ENCODE measurements at places on chromosomes 1 and 21.
A peak's percentile ranks its signal among the peaks of the same experiment; 100 is the strongest.

- DNase-seq, result peak; percentile 18
These were observed 445.7 kb downstream of the AMY1C start for GRCh38 chr1:104195395-104195794.

DNA sequence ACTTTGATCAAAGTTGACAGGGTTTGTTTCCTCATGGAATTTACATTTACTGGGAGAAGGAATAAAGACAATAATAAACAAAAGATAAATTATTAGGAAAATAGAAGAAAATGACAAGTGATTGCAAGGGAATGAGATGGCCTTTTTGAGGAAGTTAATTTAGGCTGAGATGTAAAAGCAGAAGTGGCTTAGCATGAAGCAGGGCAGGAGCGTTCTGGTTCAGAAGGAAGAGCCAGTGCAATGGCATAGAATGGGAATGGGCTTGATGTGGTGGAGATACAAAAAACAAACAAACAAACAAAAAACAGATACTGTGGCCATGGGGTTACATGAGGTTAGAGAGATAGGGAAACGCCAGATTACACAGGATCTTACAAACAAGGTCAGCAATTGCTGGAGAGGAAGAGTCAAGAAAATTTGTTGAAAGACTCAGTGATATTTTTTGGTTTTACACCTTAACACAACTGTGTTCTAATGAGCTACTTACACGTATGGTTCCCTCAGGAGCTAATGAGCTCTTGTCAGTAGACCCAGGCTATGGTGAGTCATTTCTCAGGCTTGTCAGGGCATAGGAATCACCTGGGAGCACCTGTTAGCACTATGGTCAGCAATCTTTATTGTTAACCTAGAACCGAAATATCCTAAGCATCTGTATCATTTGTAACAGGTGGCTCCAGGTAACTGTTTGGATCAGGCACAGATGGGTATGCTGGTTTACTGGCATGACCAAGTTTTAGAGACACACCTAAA is 8.7 kb upstream of the CADM3 start:
- no peak for DNase-seq

GRCh38 chr1:224106568-224107281 is 7.2 kb upstream of the FBXO28 start:
- peak; percentile 55 for DNase-seq

DNA sequence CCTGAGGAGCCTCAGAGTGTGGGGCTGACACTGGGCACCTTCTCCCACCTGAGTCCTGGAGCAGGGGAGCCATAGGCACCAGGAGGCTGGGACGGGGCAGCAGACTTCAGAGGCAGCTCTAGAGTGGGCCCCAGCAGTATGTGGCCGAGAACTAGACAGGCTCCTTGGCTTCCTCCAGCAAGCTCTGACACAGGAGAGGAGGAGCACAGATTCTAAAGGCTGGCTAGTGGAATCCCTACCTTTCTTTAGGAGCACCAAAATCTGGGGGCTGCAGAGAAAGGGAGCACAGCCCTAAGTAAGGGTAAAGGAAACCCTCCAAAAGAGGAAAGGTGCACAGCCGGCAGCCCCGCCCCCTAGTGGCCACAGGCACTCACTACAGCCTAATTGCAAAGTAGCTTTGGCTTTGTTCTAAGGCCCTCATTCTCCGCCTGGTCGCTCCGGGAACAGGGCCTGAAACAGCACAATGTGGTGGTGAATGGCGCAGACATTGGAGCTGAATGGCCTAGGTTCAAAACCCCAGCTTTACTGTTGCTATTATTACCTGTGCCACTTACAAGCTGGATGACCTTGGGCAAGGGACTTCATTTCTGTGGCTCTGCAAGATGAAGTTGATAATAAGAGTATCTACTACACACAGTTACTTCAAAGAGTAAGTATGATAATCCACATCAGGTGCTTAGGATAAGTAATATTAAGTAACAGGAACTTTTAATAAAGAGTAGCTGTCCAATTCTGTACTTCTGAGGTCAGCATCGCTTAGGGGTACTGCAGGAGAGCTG is 8.8 kb upstream of the GUCA2A start:
- DNase-seq, result peak; percentile 23

GRCh38 chr1:36805979-36806640 is 228.2 kb downstream of the GRIK3 start:
- no peak for DNase-seq

- no peak for DNase-seq
These were observed 27.8 kb downstream of the ILDR2 start for GRCh38 chr1:166947398-166948043.

DNA sequence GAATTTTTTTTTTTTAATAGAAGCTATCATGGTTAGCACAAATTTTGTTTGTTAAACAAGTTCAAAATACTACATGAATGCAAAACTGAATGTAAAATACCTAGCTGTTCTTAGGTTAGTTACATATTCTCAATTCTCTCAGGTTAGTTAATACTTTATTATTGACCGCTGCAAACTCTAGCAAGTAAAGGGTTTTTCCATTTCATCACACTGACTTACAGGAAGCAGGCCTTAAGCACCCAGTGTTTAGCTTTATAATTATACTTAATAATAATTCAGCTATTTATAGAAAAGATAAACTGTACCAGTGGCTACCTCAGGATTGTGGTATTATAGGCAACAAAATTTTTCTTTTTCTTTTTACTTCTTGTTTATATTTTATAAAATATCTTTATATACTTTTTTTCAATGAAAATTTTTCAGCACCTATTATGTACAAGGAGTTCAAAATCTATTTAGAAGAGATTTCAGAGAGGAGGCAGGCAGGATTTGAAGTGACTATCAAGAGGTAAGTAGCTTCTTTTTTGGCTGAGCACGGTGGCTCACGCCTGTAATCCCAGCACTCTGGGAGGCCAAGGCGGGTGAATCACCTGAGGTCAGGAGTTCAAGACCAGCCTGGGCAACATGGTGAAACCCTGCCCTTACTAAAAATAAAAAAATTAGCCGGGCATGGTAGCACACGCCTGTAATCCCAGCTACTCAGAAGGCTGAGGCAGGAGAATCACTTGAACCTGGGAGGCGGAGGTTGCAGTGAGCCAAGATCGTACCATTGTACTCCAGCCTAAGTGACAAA is 17.9 kb downstream of the PLPP3 start:
- no peak for DNase-seq

GRCh38 chr21:42599962-42600361 is 53.5 kb upstream of the PDE9A start:
- no peak for DNase-seq

DNA sequence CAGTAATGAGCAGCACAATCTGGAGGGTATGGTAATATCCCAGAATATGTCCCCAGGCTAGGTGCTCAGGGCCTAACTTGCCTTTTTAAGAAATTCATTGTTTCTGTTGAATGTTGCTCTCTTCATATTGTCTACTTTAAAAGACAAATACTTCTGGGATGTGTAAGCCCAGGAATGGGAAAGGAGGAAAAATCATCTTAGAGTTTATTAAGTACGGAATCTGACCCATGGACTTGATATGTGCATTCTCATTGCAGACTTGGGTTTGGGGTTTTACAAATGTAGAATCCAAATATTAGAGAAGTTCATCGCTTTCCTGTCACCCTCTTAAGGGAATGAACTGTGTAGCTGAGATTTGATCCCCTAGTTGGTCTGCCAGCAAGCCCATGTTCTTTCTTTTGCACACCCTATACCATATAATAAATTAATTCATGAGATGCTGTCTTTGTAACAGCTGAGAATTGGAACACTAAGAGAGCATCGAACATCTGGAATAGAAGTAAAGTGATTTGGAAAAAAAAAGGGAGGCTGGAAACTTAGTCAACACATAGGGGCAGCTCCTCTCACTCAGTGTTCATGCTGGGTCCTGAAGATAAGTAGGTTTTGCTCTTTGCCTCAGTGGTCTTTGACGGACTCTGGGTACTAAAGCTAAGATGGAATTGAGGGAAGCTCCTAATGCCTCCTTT is 235.8 kb upstream of the C1orf105 start:
- DNase-seq, result no peak

DNA sequence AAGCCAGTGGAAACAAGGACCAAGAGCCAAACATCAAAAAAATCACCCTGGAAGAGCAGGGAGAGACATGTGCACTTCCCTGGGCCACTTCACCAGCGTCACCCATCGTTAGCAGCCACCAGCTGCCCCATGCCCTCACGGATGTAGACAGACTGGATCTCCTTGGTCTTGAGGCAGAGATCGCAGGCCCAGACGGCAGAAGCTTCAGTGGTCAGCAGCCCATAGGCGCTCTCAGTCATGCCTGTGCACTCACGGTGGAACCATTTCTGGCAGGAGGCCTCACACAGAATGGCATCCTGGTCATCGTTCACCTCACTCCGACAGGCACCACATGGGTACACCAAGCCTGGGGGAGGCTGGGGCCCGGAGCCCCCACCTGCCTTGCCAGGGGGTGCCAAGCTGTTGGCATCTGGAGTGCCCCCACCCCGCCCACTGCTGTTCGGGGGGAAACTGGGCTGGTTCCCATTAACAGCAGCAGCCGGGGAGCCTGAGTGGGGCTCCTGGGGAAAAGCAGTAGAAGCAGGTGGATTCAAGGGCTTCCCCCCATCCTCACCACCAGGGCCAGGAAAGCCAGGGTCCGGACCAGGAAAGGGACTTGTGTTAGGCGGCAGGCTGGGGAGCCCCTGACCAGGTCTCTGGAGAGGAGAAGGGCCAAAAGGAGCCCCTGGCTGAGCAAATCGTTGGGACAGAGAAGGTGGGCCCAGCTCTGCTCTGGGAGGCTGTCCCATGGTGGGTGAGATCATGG is 2.7 kb downstream of the PYGO2 start:
- no peak for DNase-seq

DNA sequence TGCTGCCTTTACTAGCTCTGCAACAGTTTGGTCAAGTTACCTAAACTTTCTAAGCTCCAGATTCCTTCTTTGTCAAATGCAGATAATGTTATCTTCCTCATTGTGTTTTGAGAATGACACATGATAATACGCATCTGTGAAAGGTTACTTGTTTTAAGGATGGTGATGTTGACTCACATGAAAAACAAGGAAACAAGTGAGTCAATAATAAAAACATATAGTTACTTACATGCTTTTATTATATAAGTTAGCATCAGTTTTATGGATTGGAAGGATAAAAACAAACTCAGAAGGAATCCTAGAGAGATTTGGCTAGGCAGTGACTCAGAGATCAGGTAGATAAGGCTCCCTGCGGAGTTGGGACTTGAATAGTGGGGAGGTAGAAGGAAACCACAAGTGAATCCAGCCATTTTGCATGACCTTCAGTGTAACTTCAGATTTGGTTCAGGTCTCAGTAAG is 144.6 kb downstream of the LMO4 start:
- DNase-seq, result no peak

DNA sequence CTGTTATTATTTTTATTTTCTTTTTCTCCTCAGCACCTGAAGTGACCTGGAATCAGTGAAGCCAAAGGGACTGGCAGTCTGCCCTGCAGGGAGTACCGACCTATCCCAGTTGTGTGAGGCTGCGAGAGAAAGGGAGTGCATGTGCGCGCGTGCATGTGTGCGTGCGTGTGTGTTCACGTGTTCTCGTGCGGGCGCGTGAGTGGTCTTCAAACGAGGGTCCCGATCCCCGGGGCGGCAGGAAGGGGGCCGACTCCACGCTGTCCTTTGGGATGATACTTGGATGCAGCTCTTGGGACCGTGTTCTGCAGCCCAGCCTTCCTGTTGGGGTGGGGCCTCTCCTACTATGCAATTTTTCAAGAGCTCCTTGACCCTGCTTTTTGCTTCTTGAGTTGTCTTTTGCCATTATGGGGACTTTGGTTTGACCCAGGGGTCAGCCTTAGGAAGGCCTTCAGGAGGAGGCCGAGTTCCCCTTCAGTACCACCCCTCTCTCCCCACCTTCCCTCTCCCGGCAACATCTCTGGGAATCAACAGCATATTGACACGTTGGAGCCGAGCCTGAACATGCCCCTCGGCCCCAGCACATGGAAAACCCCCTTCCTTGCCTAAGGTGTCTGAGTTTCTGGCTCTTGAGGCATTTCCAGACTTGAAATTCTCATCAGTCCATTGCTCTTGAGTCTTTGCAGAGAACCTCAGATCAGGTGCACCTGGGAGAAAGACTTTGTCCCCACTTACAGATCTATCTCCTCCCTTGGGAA is 123.3 kb downstream of the PRDM2 start:
- no peak for DNase-seq

DNA sequence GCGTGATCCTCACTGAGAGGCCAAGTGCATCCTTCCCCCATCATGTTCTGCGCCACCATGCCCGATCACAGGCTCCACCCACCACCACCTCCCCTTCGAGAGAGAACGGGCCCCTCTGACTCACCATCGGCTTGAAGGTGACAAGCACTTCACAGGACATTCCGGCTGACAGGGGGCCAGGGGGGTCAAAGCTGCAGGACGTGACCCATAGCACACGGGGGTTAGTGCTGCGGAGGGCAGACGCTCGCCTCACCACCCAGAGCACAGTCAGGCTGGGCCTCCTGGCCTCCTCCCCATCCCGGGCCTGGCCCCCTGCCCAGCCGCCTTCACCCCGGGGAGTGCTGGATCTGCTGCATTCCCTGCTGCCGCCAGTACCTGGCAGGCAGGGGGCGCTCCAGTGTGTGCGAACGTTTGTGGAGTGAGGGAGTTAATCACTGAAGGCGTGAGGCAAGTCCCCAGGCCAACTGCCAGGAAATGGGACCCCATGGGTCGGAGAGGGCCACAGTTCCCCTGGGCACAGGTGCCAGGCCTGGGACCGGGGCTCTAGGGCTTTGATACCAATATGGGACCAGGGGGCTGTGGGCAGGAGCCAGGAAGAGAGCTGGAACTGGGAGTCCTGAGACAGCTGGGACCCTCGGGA is 40.9 kb upstream of the TMEM52 start:
- DNase-seq, result peak; percentile 88

DNA sequence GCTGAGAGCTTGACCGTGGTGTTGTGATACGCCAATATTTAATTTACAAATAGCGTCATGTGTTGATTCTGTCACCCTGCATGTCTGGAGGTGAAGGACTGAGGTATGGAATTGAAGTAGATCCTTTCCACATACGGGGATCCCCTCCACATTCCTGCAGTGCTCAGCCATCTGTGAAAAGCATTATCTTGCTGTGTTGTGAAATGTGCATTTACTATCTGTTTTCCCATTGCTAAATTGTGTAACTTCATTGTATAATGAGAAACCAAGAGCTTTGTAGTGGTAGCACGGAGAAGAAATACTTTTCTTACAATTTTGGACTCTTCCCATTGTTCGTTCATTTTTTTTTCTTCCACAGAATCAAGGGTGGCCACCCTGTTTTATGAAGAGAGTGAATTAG is 577.3 kb upstream of the ZP4 start:
- DNase-seq, result no peak

- peak; percentile 51 for DNase-seq
These were observed at the start of gene AGO4 for GRCh38 chr1:35807614-35808449. TSS of gene AGO4 (plus strand) at chr1:35808016. CDS start at chr1:35808417, 401 bp downstream.

DNA sequence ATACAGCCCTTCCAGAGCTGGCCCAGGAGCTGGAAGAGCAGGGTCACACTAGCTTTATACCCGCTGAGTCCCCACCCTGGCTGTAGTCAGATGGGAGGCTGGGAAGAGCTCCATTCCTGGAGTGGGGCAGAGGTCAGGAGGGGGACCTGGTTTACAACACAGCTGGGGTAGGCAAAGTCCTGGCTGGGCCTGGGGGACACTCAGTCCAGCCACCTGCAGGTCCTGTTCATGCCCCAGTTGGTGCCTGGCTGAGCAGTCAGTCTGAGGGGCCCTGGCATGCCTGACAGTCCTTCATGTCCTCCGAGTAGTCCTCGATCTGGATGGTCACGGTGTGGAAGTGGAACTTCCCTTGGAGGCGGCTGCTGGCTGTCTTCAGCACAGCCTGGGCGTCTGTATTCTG is 7.0 kb downstream of the SLC30A2 start:
- DNase-seq, result no peak

- no peak for DNase-seq
These were observed 10.1 kb upstream of the MAP1LC3C start for GRCh38 chr1:242008826-242009495.

GRCh38 chr1:100457683-100458082 is 80.3 kb upstream of the GPR88 start:
- DNase-seq, result no peak

- no peak for DNase-seq
These were observed 38.9 kb upstream of the GNPAT start for GRCh38 chr1:231201979-231202633.

All from T47D (cell line).